NCI-H2029 (cell line): ENCODE measurements at places on chromosomes 2 and 18.

DNA sequence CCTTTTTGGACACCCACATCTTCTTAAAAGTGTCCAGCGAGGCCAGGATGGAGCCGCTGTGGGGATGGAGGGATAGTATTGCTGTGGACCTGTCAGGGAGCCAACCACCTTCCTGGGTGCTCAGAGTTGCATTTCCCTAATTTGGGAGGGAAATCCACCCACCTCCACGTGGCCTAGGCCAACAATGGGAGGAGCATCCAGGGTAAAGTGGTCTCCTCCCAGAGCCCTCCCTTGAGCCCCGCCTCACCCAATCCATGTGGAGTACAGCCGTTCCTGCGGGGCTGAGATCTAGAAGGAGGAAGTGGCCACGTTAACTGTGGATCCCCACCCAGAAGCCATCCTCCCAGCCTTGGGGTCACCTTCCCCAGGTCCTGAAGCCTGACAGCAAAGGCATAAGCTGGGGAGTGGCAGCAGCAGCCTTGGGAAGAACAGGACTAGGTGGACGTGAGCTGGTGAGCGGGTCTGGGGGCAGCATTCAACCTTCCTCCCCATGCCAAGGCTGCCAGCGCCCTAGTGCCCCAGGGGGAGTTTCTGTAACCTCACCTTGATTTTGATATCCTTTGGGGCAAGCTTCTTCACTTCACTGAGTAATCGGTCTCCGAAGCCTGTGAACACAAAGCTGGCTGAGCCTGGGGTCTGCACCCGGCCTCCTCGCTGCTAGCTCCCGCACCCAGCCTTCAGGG lies 6.8 kb downstream of the ACTR1B start:
- no peak for DNase-seq

GRCh38 chr18:32026491-32027086 lies 8.0 kb downstream of the RNF125 start:
- DNase-seq: no peak

DNA sequence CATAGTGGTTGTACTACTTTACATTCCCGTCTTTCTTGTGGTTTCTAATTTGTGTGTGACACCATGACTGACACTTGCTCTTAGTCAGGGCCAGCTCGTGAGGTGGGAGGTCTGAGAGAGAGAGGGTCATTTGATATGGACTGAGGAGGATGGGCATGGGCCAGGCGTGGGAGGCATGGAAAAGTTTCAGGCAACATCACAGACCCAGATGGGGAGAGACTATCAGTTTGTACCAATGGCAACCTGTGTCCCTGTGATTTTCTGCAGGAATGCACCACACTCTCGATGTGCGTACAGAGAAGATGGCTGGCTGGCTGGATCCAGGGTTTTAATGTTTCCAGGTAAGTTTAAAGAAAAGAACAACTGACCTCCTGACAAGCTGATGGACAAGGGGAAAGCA lies 273.6 kb downstream of the CYRIA start:
- no peak for DNase-seq

DNA sequence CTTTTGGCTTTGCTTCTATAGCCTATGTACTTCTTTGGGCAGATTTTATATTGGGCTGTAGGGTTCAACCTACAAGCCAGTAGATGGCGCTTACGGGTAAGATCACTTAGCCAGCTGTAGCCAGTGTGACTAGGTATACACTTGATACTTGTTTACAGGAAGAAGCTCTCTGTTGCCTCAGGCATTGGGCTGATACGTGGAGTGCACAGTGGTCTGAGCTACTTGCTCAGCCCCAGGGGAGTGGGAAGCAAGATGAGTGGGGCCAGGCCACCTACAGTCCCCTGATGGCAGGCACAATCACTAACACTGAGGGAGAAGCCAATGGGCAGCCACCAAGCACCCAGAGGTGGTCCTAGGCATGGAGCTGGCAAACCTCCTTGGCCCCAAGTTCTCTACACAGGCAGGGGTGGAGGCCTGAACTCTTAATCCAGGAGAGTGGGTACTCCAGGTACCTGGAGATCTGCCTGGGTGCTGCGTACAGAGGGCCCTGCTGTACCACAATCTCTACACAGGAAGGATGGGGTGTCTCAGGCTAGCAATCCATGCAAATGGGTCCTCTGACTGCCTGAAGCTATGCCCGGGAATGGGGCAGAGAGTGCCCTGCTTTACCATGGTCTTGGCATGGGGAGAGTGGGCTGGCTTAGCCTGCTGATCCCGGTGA lies 122.2 kb downstream of the NCOA1 start:
- peak; percentile 78 for DNase-seq

DNA sequence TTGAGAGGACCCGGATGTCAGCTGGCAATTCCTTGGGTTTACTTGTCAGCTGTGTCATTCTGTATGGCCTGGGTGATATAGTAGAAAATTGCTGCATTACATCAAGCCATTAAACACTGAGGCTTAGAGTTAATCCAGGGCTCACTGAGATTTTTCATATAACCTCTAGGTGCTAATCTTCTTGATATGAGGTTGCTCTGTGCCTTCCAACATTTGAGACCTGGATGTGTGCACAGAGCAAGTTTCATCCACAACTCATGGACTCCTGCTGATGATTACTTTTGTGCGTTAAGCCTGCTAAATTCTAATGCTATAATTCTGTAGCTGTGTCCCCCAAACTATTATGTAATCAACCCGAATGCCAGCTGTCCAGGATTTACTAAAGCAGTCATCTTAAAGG lies 178.4 kb upstream of the CDH20 start:
- DNase-seq: no peak

DNA sequence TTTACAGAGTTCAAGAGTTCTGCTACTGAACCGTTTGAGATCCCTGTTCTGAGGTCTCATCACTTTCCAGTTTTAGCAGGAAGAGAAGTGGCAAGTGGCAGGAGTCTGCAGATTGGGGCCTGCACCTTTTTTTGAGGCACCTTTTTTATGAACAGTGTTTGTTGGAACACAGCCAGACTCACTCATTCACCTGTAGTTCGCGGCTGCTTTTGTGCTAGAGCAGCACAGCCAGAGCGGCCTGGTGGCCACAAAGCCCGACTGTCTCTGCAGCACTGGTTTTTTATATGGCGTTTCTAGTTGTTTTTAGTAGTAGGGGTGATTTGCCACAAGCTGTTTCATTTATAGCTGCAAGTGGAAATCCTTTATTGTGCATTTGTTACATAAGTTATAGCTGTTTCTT lies 8.6 kb downstream of the ACP1 start:
- peak; percentile 55 for DNase-seq

DNA sequence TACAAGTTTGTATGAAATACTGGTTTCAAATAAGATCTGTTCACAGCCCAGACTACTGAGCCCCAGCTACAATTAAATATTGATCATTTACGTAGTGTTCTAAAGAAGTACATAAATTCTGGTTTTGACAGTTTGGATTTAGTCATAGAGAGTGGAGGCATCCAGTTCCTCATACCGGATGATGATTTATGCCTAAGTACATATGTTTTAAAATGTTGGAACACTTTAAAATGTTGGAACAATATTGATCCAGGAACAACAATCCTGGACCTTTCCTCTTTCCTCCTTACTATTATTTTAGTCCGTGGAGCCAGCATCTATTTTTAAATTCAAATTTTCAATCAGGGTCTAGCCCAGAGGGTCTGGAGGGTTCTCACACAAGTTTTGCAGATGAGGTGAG lies 22.8 kb upstream of the TTN start:
- DNase-seq: no peak

GRCh38 chr2:205267323-205267722 lies 415.0 kb upstream of the NRP2 start:
- no peak for DNase-seq

DNA sequence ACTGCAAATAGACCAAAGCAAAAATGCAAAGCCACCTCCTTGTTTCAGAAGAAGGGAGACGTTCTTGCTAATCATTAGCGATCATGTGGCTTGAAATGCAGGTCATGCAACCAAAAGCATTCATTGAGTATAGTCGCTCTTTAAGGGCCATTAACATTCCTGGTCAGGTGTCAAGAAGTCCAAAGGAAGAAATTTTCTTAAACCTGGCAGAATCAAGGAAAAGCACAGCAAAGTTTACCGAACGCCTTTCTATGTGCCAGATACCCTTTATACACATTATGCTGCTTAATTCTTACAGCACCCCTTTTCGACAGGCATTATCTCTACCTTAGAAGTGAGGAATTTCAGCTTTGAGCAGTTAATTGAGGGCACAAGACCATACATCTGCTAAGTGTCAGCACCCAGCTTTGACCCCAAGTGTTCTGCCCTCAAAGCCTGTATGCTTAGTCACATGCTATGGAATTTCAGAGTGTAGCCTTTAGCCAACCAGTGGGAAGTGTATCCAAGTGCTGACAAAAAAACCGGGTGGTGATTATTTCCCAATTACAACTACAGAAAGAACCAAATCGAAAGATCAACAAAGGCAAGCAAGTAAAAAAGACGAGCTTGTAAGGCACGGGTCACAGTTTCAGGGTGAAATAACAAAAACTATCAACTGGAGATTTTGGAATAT lies 70.8 kb downstream of the EPHA4 start:
- no peak for DNase-seq

- no peak for DNase-seq
These were observed 184.2 kb downstream of the RND3 start for GRCh38 chr2:150303281-150303680.

GRCh38 chr2:216742411-216742810 lies 47.1 kb upstream of the IGFBP5 start:
- no peak for DNase-seq

GRCh38 chr2:86000131-86000937 lies 105.4 kb downstream of the POLR1A start:
- no peak for DNase-seq

GRCh38 chr2:213229814-213230213 lies 54.5 kb upstream of the SPAG16 start:
- no peak for DNase-seq

DNA sequence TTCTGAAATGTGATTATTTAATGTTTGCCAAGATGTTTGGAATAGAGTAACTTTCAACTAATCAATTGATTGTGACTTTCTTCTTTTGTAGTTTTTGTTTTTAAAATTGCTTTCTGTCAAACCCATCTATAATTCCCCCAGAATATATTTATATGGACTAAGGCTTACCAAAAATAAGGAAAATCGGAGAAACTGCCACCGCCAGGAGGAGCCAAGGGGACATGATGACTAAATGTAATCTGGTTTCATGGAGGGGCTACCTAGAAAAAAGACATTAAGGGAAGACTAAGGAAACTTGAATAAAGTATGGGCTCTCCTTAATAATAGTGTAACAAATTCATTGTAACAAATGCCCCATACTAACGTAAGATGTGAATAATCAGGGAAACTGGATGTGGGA lies 19.5 kb downstream of the BOLA3 start:
- no peak for DNase-seq

GRCh38 chr2:218383892-218384519 lies 1.9 kb downstream of the SLC11A1 start:
- no peak for DNase-seq

GRCh38 chr2:178498137-178498536 lies 17.9 kb downstream of the PLEKHA3 start:
- DNase-seq: no peak

GRCh38 chr2:200216310-200216709 lies 90.2 kb upstream of the SPATS2L start:
- no peak for DNase-seq

GRCh38 chr2:142649581-142649980 lies 227.9 kb upstream of the KYNU start:
- no peak for DNase-seq

GRCh38 chr2:170409164-170409535 lies 231.2 kb downstream of the MYO3B start:
- DNase-seq: peak; percentile 50
